Gastroesophageal sphincter (tissue), 4 donors: ENCODE measurements at places on chromosomes 11 and 22.
A peak's percentile ranks its signal among the peaks of the same experiment; 100 is the strongest.

DNA sequence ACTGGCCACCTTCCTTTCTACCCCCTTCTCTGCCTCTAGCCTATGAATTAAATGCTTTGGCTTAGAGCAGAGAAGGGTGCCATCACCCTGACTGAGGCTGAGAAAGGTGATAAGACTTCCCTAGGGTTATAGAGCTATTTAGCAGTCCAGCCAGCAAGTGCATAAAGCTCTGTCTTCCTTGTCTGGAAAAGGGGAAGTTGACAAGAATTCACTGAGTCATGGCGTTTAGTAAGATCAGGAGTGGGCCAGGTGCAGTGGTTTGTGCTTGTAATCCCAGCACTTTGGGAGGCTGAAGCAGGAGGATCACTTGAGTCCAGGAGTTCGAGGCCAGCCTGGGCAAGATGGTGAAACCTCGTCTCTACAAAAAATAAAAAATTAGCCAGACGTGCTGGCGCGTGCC is 63.1 kb downstream of the LHFPL7 start:
- ATAC-seq = no peak

GRCh38 chr22:46604306-46604690 is 15.9 kb upstream of the GRAMD4 start:
- peak; percentile 65 for ATAC-seq

DNA sequence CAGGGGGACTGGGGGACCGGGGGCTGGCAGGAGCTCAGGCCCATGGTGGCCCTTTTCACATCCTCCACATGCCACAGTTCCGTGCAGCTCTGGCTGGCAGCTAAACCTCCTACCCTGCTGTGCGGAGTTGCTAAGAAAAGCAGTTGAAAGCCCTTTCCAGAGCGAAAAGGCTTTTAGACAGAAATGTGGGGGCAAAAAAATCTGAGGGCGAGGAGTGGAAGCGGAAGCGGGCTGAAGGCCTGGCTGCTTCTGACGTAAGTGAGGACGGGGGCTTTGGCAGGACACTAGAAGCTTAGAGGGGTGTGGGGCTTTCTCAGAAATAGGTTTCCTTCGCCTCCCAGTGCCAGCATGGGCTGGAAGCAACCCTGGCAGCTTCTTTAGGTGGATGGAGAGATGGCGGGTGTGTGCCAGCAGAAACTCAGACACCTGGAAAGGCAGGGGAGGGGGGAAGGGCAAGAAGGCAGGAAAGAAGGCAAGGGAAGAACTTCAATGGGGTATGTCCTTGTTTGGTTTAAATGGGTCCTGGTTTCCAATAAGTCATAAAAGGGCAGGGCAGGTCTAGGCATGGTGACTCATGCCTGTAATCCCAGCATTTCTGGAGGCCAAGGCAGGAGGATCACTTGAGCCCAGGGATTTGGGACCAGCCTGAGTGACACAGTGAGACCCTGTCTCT is 11.2 kb upstream of the DGKZ start:
- ATAC-seq = no peak

GRCh38 chr11:74966651-74967050 is 17.6 kb downstream of the SPCS2 start:
- ATAC-seq = no peak

DNA sequence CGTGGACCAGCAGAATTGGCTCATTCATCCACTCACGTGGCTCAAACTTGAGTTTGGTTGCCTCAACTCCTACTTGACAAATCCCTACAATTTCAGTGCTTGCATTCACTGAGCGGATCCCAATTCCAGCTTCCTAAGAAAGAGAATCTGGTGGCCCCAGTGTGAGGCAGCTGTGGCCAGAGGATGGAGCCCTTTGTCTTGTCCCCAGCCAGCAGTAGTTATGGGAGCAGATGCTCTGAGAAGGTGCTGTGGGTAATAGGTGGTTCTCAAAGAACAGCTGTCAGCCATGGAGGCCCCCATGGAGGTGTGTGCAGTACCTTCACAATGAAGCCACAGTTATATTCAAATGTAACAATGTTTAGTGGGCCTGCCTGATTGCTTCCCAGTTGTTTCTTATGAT is 39.3 kb downstream of the KREMEN1 start:
- no peak for ATAC-seq

DNA sequence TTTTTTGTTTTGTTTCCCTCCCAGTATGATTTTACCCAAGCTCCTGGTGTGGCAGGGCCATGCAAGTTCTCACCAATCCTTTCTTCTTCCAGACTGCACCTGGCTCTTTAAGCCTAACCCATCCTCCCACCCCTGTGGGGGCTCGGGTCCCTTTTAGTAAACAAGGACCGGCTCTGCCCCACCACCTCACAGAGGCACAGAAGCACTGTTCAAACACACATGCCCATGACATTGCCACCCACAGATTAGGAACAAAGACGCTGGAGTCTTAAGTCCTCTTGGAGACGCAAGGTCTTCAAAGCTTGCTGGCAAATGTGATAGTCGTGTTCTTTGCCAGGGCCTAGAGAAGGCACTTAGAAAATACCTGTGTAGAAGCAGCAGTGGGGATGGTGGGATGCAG is 18.9 kb downstream of the UQCR10 start:
- no peak for ATAC-seq

GRCh38 chr11:15179167-15179566 is 64.4 kb downstream of the INSC start:
- ATAC-seq = no peak

DNA sequence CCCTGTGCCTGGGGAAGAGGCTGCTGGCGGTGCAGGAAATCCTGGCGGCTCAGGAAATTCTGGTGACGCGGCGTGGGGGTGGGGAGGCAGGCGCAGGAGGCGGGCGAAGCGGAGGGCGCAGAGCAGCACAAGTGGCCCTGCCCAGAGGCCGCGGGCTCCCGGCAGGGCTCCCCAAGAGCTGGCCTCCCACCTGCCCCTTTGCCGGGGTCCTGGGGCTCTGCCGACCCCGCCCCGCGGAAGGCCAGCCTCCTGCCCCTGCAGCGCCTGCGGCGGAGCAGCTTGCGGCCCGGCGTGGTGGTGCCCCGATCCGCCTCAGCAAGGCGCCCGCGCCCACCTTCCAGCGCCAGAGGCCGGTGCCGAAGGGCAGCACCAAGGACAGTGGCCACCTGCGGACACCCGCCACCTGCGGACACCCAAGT is 100.2 kb upstream of the OR4C13 start:
- ATAC-seq = no peak

DNA sequence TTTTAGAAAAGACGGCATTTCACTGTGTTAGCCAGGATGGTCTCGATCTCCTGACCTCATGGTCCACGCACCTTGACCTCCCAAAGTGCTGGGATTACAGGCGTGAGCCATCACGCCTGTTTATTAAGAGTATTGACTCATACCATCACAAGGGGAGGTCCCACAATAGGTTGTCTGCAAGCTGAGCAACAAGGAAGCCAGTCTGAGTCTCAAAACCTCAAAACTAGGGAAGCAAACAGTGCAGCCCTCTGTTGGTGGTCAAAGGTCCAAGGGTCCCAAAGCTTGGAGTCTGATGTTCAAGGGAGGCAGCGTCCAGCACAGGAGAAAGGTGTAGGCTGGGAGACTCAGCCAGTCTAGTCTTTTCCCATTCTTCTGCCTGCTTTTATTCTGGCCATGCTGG is 32.8 kb upstream of the LDLRAD3 start:
- no peak for ATAC-seq

- no peak for ATAC-seq
Measured at GRCh38 chr11:44607987-44608386, 42.5 kb downstream of the CD82 start.

DNA sequence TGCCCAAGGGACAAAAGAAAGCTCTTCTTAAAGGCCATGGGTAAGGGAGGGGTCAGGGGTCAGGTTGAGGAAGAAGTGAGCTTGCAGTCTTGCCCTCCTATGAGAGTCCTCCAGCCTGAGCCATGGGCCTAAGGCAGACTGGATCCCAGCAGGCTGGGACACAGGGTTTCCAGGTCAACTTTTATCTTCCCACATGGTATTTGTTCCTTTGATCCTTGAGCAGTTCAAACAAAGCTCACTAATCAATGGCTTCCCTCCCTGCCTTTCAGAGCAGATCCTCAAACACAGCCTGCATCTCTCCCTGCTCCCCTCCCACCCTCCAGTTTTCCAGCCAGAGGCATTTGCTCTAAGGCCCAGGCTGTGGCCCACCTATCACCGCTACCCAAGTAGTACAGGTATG is 589.3 kb downstream of the INSC start:
- no peak for ATAC-seq

GRCh38 chr22:29517215-29517908 is 36.2 kb downstream of the THOC5 start:
- ATAC-seq = no peak

DNA sequence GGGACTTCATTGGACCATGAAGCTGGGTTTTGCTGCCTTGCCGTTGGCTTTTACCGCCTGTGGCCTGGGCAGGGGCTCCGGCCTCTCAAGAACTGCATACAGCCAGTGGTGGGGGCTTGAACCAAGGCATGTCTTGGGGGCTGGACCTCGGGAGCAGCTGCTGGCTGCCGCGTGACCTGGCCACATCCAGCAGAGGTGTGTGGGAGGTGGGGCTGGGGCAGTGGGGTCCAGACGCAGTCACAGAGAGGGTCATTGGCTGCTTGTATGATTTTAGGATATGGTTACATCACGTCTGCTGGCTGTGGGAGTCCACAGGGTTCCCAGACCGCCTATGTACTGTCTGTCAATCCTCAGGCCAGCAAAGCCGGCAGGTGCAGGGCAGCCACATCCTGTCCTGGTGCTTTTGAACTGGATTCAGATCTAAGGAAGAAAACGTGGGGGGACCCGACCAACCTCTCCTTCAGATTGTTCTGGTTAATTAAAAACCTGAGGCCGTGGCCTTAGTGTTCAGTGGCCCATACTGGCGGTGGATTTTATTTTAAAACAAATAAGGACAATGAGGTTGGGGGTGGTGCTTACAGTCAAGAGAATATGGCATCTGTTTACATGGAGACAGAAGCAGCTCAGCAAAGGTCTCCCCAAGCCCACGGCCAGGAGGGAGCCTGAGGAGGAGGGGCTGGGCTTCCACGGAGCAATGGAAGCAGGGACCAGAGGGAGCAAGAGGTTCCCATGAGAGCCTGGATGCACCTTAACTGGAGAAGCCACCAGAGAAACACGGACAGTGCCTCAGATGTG is 426.0 kb downstream of the TBC1D22A start:
- ATAC-seq = no peak

DNA sequence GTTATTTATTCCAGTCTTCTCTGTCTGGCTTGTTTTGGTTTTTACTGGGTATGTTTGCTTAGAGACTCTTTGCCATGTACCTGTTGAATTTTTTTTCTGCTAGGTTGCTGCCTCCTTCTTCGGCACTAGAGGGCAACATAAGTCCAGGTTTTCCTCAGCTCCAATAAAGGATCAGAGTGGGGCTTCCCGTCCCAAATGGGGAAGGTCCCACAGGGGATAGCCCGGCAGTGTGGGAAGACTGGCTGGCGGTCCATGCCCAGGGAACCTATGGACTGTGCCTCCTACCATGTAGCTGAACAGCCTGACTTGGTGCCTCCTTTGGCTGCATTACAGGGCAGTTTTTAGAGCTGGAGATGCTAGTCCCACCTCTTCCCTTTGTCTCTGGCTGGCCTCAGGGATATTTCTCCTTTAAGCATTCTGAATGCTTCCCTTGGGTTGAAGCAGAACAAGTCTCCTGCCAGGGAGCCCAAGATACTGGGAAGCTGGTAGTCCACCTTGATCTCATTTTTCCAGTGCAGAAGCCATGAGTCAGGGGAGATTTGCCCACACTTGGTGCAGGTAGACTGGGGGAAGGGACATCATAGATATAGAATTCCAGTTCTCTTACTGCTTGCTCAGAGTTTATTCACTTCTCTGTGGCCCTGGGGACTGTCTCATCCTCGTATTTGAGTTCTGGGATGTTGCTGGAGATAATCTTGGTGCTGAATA is 60.2 kb downstream of the BRD1 start:
- no peak for ATAC-seq

DNA sequence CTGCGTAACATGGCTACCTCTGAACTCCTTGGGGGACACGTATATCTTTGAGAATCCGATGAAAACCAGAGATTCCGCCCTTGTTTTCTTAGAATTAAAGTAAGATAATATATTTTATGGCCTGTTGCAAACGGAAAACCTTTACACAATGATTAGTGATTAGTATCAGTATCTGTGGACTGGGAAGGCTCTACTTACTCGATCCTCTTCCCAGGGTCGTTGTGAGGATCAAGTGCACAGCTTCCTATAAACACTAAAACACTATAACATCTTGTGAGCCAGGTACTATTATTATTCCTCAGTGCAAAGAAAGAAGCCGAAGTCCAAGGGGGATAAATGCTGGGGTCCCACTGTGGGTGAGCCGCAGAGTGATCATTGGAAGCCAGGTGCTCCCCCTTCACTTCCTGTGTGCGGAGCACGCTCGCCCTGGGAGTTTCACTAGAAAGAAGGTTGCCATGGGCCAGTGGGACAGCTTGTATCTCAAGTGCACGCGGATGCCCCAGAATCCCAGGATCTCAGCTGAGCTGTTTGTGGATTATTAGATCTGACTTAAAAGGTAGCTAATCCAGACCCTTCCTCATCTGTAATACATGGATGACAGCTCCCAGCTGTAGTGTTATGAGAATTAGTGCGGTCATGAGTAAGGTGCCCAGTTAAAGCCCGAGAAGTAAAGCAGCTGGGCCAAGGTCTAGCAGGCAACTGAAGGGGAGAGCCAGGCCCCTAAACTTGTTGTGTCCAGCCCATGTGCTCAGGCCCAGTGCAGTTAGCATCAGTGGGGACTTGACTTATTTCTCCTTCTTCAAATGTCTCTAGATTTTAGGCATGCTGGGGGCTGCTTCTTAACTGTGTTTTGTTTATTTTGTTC is 839 bp downstream of the CBY1 start:
- no peak for ATAC-seq

DNA sequence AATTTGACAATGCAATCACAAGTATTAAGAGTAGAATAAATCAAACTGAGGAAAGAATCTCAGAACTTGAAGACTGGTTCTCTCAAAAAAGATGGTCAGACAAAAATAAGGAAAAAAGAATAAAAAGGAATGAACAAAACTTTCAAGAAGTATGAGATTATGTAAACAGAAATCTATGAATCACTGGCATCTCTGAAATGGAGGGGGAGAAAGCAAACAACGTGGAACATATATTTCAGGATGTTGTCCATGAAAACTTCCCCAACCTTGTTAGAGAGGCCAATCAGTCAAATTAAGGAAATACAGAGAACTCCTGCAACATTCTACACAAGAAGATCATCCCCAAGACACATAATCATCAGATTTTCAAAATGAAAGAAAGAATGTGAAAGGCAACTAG is 235.7 kb downstream of the SBF2 start:
- no peak for ATAC-seq

DNA sequence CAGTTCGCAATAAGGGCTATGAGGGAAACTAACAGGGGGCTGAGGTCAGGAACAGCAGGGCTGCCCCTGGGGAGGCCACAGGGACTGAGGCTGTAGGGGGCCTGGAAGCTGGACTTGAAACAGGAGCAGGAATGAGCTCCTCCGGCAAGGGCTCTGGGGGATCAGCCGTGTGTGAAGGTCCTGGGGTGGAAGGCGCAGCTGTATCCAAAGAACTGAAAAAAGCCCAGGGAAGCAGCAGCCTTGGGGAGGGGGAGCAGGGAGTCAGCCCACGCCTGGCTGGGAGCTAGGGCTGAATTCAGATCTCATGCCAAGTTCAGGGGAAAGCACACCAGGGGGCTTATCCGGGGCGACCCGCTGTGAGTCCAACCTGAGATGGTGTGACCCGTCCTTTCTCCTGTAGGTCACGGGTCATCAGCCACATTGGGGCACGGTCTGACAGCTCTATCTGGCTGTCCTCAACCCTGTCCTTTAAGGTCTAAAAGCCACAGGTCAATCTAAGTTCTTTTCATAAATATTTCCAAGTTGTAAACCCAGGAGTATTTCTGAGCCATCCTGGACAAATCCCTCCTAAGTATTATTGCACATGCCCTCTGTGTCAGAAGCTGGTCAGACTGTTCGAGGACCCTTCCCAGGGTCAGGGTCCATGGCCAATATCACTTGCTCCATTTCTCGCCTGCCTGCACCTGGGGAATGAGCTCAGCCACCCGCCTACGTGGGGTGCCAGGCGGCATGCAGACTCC is 18.0 kb downstream of the TP53AIP1 start:
- ATAC-seq = no peak
